Right hindlimb (tissue), 1 donor: ENCODE measurements at places on chromosomes 2 and 18.
A peak's percentile ranks its signal among the peaks of the same experiment; 100 is the strongest.

GRCh38 chr18:54217624-54218023 is 6.8 kb downstream of the MBD2 start:
- DNase-seq: no peak

GRCh38 chr2:75555701-75556100 is 5.0 kb downstream of the EVA1A start:
- no peak for DNase-seq

DNA sequence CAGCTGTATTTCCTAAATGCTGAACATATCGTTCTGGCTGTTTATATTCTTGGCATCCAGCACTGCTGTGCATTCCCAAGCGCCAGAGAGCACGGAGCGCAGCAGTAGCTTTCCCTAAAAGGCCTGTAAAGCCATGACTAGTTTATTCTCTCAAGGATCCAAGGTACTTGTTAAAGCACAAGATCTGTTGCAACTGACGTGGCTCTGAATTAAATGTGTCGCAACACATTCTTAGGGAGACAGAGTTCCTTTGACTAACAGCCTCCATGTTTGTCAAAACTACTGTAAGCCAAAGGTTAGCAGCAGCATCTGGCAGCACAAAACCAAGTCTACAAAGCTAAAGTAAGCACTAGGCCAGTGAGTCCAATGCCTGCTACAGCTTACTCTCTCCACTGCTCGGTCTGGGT is 188.6 kb upstream of the FN1 start:
- DNase-seq: peak; percentile 82

DNA sequence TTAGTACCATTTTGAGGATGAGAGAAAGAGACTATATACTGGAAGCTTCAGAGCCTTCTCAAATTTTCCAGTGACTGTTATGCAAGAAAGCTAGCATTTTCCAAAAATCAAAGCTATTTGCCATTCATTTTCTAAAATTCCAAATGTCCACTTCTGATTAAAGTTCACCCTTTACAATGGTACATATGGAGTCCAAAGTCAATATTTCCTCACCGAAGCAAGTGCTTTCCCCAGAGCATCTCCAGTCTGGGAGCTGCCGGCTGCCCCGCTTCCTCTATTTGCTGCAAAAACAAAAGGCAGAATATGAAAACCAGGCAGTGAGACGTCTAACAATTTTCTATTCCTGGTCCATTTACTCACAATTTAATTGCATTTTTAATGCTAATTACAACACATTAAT is 302.0 kb upstream of the CCDC68 start:
- no peak for DNase-seq

DNA sequence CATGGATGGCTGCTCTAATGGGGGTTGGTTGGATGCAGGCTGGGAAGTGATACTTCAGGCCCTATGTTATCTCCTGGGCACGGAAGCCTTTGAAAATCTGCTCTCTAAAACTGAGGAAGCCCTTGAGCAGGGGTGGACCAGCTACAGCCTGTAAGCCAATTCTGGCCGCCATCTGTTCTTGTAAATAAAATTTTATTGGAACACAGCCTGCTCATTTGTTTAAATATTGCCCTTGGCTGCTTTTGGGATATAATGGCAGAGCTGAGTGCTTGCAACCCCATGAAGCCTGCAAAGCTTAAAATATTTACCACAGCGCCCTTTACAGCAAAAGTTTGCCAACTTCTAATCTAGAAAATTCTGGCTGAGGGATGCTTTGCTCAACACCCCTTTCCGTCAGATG is 11.9 kb upstream of the IGFBP2 start:
- no peak for DNase-seq

DNA sequence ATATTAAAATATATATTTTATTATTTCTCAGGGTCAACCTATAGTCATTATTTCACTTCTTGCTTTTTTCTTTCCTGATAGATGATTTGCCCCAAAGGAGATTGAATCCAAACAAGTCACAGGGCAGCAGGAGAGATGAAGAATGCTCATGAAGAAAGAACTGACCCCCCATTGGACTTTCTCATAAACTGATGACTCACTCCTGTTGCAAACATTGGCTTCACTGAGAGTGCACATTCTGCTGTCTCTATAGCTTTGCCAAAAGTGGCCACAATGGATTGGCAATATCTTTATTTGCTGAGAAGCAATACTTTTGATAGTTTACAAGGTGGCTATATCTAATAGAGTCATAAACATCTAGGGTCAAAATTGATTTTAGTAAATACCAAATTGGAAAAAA is 55.9 kb upstream of the ZNF385B start:
- no peak for DNase-seq

- no peak for DNase-seq
Measured at GRCh38 chr2:216737676-216738075, 42.3 kb upstream of the IGFBP5 start.

- DNase-seq: no peak
Measured at GRCh38 chr2:150612957-150613710, 125.7 kb upstream of the RND3 start.

GRCh38 chr2:20148923-20149702 is 75.8 kb downstream of the SDC1 start:
- DNase-seq: peak; percentile 22

DNA sequence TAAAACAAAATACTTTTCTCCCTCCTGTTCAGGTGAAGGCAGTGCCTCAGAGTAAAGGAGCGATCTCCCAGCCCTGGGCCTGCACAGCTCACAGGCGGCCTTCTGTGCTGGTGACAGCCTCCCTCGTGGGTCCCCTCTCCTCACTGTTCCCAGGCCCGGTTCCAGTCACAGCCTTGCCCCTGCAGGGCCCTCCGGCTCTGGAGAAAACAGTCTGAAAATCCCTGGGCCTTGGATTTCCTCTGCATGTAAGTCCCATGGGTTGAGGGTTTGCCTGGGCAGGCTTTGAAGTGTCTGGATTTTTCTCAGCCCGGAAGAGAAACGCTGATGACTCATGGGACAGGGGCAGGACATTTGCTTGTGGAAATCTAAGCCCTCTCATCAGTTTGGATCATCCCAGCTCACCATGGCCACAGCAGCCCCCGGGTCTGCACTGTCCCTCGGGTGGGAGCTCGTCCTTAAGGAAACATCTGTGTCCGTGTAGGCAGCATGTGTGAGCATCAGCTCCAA is 186.1 kb upstream of the RAB12 start:
- DNase-seq: no peak

GRCh38 chr18:60145776-60146175 is 226.8 kb downstream of the MC4R start:
- no peak for DNase-seq
